Immature natural killer cell (primary cell): ENCODE measurements at places on chromosomes 16 and 17.

- DNase-seq, result no peak
Observed at GRCh38 chr16:87382023-87382785, 1.4 kb downstream of the FBXO31 start.

DNA sequence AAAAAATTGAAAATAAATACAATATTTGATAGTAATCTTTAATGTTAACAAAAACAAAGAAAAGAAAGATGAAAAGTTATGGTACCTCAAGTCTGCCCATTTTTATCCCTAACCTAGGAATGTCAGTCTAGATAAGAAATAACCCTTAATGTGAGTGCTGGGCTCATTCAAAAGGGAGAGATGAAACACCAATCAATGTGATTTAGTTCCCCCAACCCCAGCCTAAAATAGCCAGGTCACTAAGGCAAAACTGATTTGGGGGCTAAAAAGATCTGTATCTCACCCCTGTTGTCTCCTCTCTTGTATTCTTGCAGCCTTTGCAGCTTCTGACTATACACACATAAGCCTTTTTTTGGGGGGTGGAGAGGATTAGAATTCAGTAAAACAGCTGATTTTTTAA lies 3.2 kb upstream of the IGF2BP1 start:
- DNase-seq, result no peak

- DNase-seq, result no peak
Observed at GRCh38 chr17:247767-248166, 66.3 kb upstream of the DOC2B start.

- DNase-seq, result no peak
Observed at GRCh38 chr17:66552371-66552770, 250.0 kb downstream of the PRKCA start.

GRCh38 chr17:10907370-10907769 lies 69.5 kb upstream of the PIRT start:
- no peak for DNase-seq

DNA sequence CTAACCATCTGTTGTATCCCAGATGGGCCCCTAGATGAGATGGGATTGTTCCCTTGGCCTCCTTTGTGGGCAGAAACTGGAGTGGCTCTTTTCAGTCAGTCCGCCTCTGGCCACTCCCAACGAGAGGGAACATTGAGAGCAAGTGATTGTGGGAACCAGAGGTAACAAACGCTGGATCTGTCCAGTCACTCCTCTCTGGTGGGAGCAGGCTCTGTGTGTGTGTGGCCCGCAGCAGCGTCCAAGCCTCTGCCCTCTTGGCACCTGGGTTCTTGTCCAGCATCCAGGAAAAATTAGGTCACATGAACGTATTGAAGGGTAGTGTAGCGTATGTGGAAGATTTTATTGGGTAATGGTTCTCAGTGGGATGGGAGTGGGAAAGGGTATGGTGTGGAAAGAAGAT lies 101.9 kb upstream of the COX10 start:
- DNase-seq, result no peak

GRCh38 chr16:83900571-83900970 lies 1.7 kb downstream of the MLYCD start:
- no peak for DNase-seq

DNA sequence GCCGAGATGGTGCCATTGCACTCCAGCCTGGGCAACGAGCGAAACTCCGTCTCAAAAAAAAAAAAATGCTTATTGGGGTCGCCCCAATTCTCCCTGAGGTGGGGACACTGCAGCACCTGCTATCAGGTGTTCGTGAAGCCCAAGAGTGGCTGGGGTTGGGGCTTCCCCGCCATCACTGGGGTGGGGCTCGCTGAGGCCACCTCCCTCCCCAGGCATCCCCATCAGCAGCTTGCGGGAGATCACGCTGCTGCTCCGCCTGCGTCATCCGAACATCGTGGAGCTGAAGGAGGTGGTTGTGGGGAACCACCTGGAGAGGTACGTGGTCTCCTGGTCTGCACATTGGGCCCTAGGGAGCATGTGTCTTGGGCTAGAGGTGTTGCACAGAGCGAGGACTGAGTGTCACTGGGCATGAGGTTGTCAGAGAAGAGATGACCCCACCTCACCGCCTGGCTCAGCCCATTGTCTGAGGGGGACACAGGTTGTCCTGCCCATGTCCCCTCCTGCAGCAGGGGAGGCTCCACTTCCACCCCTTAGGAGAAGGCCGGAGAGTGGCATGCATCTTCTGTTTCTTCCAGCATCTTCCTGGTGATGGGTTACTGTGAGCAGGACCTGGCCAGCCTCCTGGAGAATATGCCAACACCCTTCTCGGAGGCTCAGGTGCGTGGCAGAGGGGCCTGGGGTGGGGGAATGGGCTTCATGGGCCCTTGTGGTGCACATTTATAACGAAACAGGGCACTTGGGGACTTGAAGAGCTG lies 4.9 kb downstream of the CDK10 start:
- DNase-seq, result no peak

GRCh38 chr16:80883816-80884215 lies 79.4 kb upstream of the CDYL2 start:
- no peak for DNase-seq

- DNase-seq, result peak; percentile 29
Observed at GRCh38 chr16:4315186-4316107, at the start of gene GLIS2. Gene GLIS2, plus strand, starts transcription at chr16:4316067. Its CDS starts 16,214 bp downstream, at chr16:4332281.

GRCh38 chr16:49603956-49604355 lies 230.4 kb downstream of the C16orf78 start:
- DNase-seq, result no peak

DNA sequence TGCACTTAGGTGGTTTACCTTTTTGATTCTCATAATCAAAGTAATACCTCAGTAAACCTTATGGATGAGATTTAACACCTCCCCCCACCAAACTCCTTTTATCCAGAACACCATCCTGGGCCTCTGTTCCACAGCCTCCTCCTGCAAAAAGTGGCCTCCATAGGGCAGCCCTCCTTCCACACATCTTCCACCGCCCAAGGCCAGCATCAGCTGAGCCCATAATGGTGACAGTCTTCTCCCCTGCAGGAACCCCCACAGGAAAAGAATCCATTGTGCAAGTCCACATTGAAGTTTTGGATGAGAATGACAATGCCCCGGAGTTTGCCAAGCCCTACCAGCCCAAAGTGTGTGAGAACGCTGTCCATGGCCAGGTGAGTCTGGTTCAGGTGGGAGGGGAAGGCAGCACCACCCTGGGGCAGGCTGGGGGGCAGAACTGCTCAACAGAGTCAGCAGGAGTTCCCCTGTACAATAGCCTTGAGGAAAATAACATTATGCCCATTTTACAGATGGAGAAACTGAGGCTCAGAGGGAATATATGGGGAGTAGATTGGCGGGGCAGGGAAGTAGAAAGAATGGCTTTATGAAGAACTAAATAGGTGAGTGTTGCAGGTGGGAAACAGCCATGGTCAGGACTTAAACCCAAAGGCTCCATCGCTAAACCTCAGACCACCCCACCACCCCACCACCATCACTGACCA lies 29.2 kb upstream of the BEAN1 start:
- no peak for DNase-seq

GRCh38 chr16:11586378-11586855 lies 302 bp downstream of the LITAF start:
- DNase-seq, result no peak

GRCh38 chr16:57637965-57638364 lies 9.5 kb downstream of the ADGRG1 start:
- DNase-seq, result no peak

DNA sequence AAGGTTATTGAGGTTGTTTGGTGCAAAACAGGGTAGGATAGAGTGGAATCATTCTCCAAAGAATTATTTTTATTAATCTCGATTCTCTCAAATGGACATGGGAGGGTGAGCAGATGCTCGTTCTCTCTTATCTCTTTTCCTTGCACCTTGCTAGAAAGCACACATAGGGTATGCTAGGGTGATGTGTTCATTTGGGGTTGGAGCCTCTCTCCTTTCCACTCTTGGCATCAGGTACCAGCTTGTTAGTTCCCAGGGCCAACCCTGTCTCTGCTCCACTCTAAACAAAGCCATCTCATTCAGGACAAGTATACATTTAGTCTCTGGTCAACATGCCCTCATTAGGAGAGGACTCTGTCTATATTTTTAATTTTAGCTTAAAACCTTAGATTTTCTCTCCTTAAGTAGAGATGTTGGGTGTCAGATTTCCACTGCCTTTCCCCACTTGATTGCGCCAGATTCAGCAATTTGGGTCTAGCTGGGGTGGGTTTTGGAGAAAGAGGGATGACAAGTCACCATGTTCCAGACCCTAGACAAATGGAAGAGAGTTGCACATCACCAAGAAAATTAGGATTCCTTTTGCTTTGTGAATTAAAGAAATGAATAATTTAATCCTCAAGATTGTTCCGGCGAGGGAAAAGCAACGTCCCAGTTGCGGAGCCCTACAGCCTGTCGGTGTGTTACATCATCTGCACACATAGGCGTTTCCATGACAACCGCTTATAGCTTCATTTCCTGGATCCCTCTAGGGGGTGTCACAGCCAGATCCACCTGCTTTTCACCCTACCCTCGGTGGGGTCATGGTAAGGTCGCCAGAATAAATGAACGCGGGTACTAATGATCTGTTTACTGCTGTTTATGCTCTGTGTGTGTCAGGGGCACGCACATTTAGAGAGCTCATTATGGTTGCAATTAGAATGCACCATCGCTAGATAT lies 41.6 kb downstream of the SNX11 start:
- DNase-seq, result no peak

DNA sequence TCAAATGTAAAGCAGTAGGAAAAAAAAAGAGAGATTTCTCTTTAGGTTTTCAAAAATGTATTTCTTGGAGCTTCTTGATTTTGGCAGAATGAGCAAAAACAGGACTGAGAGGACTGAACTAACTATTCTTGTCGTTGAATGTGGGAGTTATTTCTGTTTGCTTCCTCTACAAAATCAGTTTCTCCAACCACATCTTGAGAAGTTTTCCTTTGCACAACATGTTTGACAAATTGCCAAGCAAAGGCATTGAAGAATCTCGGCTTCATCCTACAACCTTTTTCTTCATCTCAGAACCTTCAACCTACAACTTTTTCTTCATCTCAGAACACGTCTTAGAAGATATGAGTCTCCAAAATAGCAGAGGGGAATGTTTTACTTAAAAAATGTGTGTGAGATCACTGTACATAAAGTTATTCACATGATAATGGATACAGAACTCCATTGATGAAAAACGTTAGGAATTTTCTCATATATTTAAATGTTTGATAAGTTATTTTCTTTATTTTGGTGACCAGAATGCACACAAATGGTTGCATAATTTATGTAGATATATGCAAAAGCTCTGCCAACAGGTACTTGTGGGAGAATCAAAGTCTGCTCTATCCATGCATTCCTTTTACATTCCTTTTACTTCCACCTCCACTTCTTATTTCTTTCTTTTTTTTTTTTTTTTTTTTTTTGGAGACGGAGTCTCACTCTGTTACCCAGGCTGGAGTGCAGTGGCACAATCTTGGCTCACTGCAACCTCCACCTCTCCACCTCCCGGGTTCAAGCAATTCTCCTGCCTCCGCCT lies 370.0 kb downstream of the KCNJ2 start:
- no peak for DNase-seq

DNA sequence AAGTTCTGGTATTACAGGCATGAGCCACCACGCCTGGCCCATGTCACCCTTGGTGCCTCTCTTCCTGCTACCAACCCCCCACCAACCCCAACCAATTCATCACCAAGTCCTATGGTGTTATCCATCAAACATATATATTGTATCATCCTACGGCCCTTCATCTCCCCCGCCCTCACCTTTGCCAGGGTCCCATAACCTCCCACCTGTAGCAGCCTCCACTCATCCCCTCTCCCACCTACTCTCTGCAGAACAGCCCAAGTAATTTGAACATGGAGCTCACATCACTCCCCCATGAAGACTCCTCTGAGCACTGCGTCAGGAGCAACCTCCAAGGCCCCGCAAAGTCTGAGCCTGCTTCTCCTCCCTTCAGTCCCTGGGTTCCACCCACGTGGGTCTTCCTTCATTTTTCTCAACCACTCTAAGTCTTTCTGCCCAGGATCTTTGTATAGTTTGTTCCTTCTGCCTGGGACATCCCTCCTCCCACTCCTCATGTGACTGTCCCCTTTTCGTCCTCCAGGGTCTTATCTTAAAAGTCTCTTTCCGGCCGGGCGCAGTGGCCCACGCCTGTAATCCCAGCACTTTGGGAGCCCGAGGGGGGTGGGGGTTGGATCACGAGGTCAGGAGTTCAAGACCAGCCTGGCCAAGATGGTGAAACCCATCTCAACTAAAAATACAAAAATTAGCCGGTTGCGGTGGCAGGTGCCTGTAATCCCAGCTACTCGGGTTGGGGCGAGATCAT lies 7.0 kb upstream of the HID1 start:
- DNase-seq, result no peak

- DNase-seq, result no peak
Observed at GRCh38 chr17:77472468-77473310, 331.9 kb downstream of the SEC14L1 start.

- no peak for DNase-seq
Observed at GRCh38 chr17:74404218-74404617, 27.7 kb upstream of the GPRC5C start.

- no peak for DNase-seq
Observed at GRCh38 chr16:68416057-68417046, 32.0 kb downstream of the SMPD3 start.

DNA sequence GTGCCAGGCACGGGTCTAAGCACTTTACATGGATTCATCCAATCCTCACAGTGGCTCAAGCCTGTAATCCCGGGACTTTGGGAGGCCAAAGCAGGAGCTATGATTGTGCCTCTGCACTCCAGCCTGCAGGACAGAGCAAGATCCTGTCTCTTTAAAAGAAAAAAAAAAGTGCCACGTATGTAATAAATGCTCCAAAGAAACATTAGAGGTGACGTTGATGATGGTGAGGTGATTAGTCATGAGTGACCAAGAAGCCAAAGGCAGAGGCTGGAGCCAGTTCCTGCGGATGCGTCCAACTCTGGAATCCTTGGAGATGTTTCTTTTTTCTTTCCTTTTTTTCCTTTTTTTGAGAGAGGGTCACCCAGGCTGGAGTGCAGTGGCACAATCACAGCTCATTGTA lies 59.4 kb upstream of the SIAH1 start:
- DNase-seq, result no peak

- DNase-seq, result no peak
Observed at GRCh38 chr16:69918241-69918640, 32.9 kb upstream of the CLEC18A start.

- no peak for DNase-seq
Observed at GRCh38 chr16:67432506-67432890, 1.6 kb downstream of the HSD11B2 start.

GRCh38 chr17:55340686-55341085 lies 75.9 kb downstream of the HLF start:
- no peak for DNase-seq
